ENCODE measurements at places on chromosomes 5 and 9. TPM values are rescaled to one million over a fixed set of nuclear protein-coding genes. Genes with fewer than 3 reads are reported as not detected.

GRCh38 chr9:123756484-123757106 lies 173.3 kb downstream of the DENND1A start:
- no peak for DNase-seq

DNA sequence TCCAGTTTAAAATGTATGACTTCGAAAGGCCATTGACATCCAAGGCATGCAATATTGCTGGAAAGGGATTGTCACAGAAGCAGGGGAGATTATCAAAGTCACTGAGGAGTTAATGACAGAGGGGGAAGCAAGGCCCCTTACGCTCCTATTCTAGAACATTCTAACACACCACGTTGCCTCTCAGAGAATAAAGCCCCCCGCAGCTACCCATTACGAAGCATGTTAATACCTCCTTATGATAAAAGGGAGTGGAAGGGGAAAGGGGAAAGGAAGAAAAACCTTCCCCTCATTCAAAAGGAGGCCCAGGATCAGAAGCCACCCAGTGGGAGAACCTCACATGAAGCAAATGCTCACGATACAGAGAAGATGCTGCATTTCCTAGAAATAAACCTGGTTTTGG lies 213.6 kb downstream of the DAB2IP start:
- DNase-seq: no peak

GRCh38 chr5:146726891-146727290 lies 151.7 kb downstream of the PPP2R2B start:
- no peak for DNase-seq

POLR1E gene
- total RNA-seq: 14.8 TPM
